ENCODE measurements at places on chromosomes 12 and 14.

DNA sequence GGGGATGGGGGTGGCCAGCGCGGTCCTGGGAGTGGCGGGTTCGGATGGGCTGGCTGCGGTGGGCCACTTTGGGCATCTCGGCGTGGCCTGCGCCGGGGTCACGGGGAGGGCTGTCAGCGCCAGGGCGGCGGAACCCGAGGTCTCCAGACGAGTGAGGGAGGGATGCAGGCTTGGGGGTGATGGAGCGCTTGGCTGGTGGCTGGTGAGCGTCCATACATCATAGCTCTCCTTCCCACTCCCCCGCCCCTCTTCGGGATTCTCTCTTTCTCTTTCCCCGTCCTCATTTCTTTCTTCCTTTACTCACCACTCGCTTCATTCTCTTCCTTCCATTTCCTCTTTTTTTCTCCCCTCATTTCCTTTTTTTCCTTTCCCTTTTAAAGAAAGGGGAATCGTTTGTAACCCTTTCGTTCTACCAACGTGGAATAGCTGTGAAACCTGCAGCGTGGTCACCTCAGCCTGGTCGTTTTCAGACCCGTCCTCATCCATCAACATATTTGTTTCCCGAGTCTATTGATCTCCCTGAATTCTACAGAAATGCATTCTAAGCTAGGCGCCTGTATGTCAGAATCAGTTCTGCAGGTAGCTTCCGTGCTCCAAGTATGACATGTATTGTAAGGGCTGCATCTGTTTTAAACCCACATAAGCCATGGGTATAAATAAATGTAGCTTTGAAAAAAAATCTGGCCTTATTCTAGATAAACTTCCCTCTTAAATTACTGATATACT, 260.3 kb upstream of the E2F7 start:
- peak; percentile 21 for DNase-seq

- DNase-seq: no peak
Measured at GRCh38 chr14:88289996-88290395, 33.1 kb downstream of the KCNK10 start.

DNA sequence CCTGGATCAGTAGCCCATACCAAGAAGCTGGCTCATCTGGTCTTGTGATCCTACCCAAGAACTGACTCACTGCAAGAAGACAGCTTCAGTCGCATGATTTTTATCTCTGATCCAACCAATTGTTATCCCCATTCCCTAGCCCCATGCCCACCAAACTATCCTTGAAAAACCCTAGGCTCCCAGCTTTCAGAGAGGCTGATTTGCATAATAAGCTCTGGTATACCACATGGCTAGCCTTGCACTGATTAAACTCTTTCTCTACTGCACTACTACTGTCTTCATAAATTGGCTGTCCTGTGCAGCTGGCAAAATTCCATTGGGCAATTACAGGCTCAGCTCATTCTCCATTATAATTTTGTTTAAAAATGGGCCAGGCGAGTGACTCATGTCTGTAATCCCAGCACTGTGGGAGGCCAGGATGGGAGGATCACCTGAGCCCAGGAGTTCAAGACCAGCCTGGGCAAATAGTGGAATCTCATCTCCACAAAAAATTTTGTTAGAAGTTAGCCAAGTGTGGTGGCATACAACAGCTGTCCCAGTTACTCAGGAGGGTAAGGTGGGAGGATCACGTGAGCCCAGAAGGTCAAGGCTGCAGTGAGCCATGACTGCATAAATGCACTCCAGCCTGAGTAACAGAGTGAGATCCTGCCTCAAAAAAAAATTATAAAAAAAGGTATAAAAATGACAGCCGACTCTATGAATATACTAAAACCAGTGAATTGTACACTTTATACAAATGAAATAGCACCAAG, 76.7 kb upstream of the EIF5 start:
- no peak for DNase-seq

GRCh38 chr14:79896009-79896408, 315.3 kb downstream of the DIO2 start:
- no peak for DNase-seq

GRCh38 chr12:65878540-65878939, 54.3 kb downstream of the HMGA2 start:
- no peak for DNase-seq

- DNase-seq: no peak
Measured at GRCh38 chr12:39402922-39403321, 40.0 kb downstream of the KIF21A start.

DNA sequence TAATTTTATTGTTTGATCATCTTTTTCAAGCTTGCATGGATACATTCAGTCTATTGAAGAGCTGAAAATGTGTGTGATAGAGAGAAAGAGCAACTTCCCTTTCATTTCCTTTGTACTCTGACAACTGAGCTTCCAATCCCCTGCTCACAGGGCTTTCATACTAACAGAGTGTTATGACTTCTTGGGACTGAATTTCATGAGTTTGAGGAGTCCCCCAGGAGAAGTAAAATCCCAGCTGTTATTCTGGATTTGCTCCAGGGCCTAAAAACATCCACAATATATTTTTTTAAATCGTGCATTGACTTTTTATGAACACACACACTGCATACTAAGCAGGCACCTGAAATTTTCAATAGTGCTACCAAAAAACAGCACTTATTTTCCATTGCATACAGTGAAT, 195.8 kb upstream of the CAND1 start:
- DNase-seq: no peak

DNA sequence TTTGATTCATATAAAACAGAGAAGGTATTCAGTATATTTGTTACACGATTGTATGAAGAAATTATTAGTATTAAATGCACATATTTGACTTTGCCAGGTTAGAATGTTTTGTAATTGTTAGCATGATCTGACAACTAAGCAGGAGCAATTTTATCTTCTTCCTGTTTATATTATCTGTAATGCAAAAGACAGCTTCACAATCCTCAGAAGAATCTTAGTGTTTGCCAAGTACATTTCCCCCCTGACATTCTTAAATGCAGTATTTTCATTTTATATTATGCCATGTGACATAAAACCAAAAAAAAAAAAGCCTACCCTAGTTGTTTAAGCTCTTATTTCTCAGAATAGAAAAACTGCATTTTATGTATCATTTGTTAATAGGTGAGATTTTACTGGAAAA, 469.4 kb downstream of the FOXG1 start:
- DNase-seq: no peak

DNA sequence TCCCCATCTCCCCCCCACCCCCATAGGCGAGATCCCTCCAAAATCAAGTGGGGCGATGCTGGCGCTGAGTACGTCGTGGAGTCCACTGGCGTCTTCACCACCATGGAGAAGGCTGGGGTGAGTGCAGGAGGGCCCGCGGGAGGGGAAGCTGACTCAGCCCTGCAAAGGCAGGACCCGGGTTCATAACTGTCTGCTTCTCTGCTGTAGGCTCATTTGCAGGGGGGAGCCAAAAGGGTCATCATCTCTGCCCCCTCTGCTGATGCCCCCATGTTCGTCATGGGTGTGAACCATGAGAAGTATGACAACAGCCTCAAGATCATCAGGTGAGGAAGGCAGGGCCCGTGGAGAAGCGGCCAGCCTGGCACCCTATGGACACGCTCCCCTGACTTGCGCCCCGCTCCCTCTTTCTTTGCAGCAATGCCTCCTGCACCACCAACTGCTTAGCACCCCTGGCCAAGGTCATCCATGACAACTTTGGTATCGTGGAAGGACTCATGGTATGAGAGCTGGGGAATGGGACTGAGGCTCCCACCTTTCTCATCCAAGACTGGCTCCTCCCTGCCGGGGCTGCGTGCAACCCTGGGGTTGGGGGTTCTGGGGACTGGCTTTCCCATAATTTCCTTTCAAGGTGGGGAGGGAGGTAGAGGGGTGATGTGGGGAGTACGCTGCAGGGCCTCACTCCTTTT, 2.7 kb downstream of the GAPDH start:
- no peak for DNase-seq

GRCh38 chr14:42023452-42023851, 416.8 kb downstream of the LRFN5 start:
- DNase-seq: no peak

GRCh38 chr14:72613975-72614319, 280.0 kb downstream of the DPF3 start:
- DNase-seq: no peak

All from HEK293T (cell line).